Activated CD8-positive, alpha-beta T cell treated with anti-CD3 and anti-CD28 coated beads, Interleukin-2, amount 10 ng/mL, durations not matched to agents 7 days and 5 days (primary cell): ENCODE measurements at places on chromosomes 4 and X. TPM values are rescaled to one million over a fixed set of nuclear protein-coding genes. Genes with fewer than 3 reads are reported as not detected.

- DNase-seq: no peak
Observed at GRCh38 chr4:25592736-25593135, 62.9 kb upstream of the SLC34A2 start.

GRCh38 chr4:150251752-150252190 is 173.5 kb downstream of the DCLK2 start:
- DNase-seq: no peak

DNA sequence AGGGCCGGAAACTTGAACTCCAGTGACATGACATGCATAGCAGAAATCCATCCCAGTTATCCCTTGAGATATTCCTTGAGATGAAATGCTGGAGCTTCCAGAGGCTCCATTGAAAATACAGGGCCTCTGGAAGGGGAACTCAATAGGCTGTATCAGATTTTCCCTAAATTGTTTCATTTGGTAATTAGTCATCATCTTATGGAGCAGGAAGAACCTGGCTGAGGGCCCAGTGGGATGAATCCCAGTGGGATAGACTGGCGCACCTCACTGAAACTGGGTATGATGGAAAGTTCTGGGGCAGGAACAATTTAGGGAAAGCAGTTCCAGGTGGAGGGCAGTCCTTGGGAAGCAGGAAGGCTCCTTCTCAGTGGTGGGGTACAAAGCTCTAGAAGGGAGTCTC is 307.8 kb upstream of the DIPK2B start:
- DNase-seq: no peak

GRCh38 chrX:46597771-46598170 is 24.2 kb downstream of the CHST7 start:
- DNase-seq: no peak

DNA sequence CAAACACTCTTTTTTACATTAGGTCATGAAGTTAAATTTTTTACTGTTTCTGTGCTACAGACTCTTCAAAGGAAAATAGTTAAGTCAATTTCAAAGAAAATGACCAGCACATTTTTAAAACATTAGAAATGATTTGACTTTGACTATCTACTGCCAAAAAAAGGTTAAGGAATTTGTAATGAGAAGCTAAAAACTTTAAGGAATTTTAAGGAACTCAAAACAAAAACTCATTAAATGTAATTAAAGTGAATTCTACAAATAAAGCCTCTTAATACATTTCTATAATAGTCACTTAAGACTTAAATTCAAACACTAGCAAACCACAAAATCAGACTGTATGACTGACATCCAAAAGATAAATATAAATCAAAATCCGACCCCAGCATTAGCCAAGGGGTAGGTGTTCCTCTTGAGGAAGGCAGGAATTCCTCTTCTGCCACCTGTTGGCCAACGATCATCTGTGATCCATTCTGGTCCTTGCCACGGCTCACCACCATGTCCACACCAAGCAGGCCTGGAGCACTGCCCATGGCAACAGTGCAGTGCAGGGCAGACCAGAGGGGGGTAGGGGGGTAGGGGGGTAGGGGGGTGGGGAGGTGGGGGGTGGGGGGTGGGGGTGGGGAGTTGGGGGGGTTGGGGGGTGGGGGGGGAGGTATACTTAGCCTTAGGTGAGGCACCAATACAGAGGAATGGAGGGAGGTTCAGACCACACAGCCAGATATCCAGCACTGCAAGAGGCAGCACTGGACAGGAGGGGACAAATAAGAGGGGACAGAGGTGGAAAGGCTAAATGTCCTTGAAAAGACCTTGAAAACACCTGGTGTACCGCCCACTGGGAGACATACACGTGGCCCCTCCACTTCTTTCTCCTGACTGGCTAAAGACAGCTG is 287.4 kb downstream of the CHIC1 start:
- no peak for DNase-seq

DNA sequence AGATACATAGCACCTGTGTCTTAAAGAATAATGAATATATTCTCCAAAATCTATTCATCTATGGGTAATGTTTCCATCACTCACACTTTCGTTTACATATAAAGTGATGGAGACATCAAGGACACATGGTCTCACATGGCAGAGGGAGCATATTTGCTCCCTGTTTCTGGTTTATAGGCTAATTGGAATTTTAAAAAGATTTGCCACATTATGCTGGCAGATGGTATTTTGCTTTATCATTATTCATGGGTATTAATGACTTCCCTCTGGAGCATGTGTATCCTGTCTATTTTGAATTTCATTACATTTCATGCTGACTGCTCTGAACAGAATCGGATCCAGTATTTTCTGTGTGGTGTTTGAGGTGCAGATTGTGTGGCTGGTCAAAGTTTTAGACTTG is 79.0 kb downstream of the PDGFRA start:
- DNase-seq: no peak

DNA sequence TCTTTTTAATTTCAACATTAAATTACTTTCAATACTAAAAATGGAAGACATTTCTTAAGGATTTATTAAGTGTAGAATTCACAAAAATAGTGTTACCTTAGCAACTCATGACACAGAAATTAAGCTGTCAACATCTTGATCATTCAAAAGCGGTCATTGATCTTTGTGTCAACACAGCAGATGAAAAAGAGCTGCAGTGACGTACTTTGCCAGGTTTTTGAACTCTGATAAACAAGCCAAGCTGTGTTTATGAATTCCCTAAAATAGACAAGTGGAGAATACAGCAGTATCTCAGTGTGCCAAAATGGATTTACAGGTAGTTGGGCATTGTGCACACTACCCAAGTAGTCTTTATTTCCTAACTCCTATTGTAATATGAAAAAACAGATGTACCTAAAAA is 1141.8 kb upstream of the PCDH7 start:
- no peak for DNase-seq

The BTC gene
- total RNA-seq: not detected

The DCAF4L1 gene
- total RNA-seq: 0.32 TPM

The CABS1 gene
- not detected for total RNA-seq

The ABLIM2 gene
- 0.42 TPM for total RNA-seq

The ERVMER34-1 gene
- not detected for total RNA-seq

The SYTL4 gene
- total RNA-seq: not detected

The FMR1NB gene
- not detected for total RNA-seq

The ELF4 gene
- total RNA-seq: 39.0 TPM

The PGK1 gene
- total RNA-seq: 1,137 TPM
